ENCODE measurements at places on chromosomes 7 and 10.
A peak's percentile ranks its signal among the peaks of the same experiment; 100 is the strongest.

DNA sequence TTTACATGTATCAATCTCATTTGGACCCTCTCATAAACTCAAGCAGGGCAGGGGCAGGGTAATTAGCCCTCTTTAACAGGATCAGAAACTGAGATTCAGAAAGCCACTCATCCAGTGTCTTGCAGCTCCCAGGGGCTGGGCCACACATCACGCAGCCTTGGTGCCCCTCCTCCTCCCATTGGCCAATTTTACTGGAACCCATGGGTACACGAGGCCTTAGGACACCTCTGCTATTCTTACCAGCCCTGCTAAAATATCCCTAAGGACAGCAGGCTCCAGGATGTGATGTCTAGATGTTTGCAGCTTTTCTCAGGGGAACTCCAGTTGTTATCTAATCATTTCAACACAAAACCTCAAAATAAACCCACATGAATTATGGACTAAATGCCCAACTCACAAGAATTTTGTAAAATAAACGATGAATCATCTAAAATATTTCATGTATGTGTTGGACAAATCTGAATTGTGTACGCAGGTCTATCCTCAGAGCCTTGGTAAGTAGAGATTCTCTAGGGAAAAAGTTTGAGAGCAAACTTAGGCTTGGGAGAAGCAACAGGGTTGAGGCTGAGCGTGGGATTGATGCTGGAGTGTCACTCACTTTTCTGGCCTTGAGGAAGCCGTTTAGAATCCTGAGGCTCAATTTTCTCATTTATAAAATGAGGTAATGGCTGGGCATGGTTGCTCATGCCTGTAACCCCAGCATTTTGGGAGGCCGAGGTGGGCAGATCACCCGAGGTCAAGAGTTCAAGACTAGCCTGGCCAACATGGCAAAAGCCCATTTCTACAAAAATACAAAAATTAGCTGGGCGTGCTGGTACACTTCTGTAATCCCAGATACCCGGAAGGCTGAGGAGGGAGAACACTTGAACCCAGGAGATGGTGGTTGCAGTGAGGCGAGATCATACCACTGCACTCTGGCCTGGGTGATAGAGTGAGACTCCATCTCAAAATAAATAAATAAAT lies 69.7 kb upstream of the TNS3 start:
- DNase-seq: no peak

- DNase-seq: no peak
These were observed 215.8 kb upstream of the PFKP start for GRCh38 chr10:2851566-2851965.

DNA sequence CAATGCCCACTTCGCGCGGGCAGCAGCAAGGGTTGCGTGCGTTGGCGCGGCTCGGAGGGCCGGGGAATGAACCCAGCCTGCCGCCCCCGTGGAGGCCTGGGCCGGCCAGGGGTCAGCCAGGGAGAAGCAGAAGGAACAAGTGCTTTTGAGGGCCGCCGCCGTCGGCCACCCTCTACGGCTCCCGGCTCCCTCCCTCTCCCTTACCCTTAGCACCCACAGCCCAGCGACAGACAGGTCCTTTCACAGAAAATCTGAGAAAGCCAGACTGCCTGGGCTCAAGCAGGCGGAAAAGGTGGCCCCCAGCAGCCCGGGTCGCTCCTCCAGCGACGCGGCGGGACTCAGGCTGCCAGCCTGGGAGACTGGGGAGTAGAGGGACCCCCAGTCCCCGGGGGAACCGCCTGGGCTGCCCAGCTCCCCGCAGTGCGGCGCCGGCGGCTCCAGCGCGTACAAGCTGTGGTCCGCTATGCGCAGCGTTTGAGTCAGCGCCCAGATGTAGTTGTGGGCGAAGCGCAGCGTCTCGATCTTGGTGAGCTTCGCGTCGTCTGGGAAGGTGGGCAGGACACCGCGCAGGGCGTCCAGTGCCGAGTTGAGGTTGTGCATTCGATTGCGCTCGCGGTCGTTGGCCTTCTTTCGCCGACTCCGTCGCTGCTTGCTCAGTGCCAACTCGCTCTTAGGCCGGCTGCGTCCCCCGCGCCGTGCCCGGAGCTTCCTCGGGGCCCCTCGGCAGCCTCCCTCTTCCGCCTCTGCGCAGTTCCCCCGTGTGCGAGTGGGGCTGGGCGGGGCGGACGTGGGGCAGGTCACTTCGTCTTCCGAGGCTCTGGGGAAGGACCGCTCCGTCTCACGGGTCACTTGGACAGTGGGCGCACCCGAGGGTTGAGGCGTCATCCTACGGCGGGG lies 815 bp downstream of the NEUROG3 start:
- DNase-seq: peak; percentile 42

- DNase-seq: no peak
These were observed 51.3 kb downstream of the PRTFDC1 start for GRCh38 chr10:24900888-24901685.

- DNase-seq: no peak
These were observed 17.8 kb downstream of the HNRNPA2B1 start for GRCh38 chr7:26182706-26183105.

DNA sequence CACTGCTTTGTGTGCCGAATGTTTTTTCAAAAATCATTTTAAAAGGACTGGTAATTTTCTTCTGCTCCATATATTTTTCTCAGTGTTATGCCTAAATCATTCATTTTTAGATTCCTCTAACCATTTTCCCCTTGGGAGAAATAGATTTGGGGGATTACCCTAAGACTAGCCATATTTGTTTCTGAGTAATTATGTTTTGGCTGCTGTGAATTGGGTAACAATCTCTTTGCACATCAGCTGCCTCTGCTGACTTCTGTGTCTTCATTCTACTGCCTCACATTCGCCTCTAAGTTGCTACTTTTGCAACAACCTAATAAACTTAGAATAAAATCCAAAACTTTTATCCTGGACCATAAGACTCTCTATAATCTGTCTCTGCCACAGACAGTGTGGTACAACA lies 18.5 kb upstream of the MRC1 start:
- DNase-seq: no peak
